ENCODE measurements at places on chromosomes 13 and 19.
A peak's percentile ranks its signal among the peaks of the same experiment; 100 is the strongest.

DNA sequence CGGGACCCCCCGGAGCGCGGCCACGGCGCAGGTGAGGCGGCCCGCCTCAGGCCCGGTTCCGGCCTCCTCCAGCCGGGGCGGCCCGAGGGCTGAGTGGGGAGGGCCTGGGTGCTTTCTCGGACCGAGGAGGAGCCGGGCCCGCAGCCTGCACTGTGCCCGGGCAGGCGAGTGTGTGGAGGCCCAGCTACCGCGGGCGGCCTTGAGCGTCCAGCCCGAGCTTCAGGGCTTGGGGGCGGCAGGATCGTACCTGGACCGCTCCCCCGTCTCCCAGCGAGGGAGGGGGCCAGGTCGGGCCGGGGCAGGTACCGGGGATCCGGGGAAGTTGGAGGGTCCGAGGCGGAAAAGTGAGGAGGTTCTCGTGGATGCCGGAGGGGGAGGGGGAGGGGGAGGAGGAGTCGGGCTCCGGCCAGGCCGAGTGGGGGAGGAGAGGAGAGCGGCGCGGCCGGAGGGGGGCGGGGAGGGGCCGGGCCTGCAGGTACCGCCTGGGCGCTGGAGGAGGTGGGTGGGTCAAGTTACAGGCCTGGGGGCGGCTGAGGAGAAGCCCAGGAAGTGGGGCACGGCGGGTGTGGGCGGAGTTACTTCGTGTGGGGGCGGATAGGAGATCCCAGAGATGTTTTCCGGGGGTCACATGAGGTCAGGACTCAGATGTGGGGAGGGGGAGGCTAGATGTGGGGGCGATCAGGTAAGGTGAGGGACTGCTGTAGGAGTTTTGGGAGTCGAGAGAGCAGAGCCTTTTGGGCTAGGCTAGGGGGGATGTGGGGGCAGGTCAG, 545 bp downstream of the NACC1 start:
- DNase-seq = peak; percentile 57

- DNase-seq = no peak
Observed at GRCh38 chr13:59534806-59535205, 628.9 kb downstream of the DIAPH3 start.

- DNase-seq = no peak
Observed at GRCh38 chr13:32039528-32039927, 8.0 kb downstream of the FRY start.

DNA sequence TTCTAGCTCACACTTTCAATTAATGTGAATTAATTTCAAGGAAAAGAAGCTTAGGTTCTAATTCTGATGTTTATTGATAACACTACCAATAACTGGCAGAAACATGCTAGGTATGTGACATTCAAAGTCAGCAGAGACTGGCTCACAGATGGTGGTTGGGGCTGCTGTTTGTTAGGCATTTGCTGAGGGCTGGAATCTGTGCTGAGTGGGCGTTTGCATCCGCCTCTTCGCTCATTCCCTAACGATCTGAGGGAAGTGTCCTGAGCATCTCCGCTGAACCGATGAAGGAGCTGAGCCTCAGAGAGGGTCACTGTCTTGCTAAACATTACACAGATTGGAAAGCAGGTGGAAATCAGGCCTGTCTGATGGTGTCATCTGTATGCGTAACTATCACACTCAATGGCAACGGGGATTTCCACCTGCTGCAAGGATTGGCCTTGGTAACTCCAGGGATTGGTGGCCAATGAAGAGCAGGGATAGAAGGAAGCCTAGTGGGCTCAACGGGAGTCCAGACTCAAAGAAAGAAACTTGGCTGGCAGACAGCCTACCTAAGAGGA, 338.9 kb downstream of the TEX29 start:
- no peak for DNase-seq

DNA sequence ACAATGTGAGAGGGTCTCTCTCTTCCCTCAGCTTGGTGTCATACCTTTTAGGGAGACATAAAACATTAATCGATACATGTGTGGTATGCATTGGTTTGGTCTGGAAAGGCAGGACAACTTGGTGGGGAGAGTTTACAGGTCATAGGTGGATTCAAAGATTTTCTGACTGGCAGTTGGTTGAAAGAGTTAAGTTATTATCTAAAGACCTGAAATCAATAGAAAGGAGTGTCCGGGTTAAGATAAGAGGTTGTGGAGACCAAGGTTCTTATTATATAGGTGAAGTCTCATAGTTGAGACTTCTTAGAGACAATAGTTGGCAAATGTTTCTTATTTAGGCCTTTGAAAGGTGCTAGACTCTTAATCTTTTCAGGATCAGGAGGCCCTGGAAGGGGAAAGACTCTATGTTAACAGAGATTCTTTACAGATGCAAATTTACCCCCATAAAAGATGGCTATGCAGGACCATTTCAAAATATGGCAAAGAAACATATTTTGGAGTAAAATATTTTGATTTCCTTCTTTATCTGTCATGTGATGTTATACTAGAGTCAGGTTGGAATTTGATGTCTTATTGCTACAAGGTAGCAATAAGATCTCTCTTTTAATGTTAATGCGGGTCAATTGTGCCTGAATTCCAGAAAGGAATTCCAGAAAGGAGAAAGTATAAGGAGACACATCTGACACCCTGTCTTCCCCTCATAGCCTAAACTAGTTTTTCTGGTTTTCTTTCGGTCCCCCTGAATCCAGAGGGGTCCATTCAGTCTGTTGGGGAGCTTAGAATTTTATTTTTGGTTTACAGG, 59.2 kb upstream of the RCBTB2 start:
- no peak for DNase-seq

- no peak for DNase-seq
Observed at GRCh38 chr13:44140146-44140545, 233.5 kb upstream of the SERP2 start.

GRCh38 chr13:35474496-35475211, 1.8 kb downstream of the MAB21L1 start:
- peak; percentile 31 for DNase-seq

DNA sequence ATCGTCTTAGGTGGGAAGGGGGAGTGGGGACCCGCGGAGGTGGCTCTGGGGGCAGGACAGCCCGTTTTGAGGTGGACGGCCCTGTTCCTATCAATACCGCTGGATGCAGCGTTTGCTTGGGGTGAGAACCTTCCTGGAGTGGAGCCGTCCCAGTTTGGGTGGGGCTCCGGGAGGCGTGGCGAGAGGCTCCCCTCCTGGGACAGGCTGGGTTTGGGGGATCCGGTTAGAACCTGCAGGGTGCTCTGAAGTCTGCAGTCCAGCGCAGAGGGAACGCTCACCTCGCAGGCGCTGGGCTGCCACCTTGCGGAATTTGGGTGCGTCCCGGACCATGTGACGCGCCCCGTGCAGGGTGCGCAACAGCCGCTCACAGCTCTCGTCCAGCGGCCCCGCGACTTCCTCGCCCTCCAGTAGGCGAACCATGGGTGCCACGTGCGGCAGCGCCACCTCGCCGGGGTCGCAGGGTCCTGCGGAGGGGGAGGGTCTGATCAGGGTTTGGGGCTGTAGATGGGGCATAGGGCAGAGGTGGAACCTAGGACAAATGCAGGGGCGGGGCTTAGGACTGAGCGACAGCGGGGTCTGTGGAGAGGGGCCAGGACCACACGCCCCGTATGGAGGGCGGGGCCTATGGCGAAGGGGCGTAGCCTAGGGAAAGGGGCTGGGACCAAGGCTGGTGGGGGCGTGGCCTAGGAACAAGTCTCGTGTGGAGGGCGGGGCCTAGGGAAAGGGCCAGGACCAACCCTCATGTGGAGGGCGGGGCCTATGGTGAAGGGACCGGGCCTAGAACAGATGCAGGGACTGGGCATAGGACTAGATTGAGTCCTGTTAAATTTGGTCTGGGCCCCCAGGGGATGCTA, 13.8 kb downstream of the SH2D3A start:
- DNase-seq = peak; percentile 65

- DNase-seq = peak; percentile 85
Observed at GRCh38 chr19:49690656-49691242, at the start of gene CPT1C. Gene CPT1C (plus strand): TSS chr19:49691116. CDS start chr19:49692253, 1,137 bp downstream.

DNA sequence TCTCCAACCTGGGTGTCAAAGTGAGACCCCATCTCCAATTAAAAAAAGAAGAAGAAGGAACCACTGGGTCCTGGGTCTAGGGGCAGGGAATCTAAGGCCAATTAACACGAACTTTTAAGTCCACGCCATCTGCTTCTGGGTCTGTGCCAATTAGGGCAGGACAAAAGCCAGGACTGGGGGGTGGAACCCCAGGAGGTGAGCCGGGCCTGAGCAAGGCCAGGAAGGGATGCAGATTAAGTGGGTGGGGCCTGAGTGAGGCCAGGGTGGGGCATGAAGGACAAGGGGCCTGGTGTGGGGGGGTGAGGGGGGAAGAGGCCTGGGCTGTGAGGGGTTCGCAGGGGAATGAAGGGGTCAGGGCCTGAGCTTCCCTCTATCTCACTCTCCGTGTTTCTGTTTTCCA, 26.3 kb upstream of the ZNF83 start:
- no peak for DNase-seq

GRCh38 chr13:110421696-110422385, 114.8 kb downstream of the COL4A2 start:
- peak; percentile 94 for DNase-seq

- no peak for DNase-seq
Observed at GRCh38 chr19:44777715-44778347, at the start of gene CBLC. Gene CBLC (plus strand): TSS chr19:44777890. CDS start chr19:44777932, 42 bp downstream.

DNA sequence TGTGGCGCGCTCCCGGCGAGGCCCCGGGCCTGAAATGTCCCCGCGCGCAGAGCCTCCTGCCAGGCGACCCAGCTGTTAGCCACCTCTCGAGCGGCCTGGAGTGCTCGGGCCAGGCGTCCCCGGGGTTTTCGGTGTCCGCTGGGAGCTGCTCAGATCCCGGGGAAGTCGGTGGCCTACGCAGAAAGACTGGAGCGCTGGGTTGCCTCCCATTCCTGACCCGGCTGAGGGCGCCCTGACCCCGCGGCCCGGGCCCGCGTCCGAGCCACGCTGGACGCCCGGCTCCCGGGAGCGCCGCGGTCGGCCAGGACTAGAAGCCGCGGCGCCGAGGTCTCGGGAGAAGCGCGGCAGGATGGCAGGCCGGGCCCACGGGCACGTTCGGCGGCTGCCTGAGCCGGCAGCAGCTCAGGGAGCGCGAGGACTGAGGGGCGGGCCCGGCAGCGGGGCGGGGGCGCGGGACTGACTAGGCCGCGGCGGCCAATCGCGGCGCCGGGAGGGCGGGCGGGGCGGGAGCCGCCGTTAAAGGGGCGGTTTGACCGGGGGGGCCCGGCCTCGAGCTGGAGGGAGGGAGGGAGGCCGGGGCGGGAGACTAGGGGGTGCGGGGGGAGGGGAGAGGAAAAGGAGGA, 1.3 kb upstream of the ZIC2 start:
- DNase-seq = peak; percentile 66

- no peak for DNase-seq
Observed at GRCh38 chr19:31310432-31311133, 38.7 kb downstream of the TSHZ3 start.

DNA sequence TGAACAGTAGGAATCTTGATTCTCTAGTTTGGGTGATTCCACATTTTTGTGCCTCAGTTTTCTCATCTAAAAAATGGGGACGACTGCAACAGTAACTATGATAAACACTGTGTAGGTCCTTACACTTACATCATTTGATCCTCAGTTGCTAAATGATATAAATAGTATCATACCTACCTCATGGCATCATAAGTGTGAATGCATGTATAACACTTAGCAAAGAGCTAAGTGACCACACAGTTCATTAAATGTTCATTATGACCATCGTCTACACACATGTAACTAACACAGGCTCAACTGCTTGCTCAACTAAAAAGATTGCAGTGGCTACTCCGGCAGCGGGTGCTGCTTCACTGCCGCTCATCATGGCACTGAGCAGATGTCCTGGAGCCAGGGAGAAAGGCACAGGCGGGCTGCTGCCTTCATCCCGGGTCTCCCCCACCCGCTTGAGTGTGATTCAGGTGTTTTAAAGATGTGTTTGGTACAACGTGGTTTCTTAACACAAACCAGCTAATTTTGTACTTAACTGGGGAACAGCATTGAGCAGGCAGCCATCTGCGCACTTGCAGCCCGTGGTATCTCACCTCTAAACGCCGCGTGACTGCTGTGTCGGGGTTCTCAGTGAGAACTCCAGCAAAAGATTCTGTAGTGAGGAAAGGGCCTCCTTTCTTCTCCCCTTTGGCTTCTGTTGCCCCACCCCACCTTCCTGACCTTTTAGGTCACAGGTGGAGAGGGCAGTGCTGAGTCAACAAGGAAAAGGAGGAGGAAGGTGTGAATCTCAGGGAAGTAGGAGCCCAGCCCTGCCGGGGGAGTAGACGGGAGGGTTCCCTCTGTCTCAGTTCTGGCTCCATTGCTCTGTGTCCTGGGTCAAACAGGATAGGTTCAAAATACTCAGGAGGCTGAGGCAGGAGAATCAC, 11.7 kb upstream of the ACTN4 start:
- no peak for DNase-seq

DNA sequence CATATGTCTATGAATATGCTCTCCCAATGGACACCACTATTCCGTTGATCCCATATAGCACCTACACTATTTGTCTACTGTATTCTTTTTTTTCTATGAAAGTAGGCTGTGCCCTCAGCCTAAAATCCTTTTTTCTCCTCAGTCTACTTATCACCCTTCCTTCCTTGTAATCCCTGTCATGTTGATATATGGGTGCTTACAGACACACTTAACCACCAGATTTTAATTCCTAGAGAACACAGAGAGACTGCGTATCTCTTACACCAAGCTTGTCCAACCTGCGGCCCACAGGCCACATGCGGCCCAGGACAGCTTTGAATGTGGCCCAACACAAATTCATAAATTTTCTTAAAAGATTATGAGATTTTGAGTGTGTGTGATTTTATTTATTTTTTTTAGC, 101.1 kb downstream of the ZAR1L start:
- no peak for DNase-seq

DNA sequence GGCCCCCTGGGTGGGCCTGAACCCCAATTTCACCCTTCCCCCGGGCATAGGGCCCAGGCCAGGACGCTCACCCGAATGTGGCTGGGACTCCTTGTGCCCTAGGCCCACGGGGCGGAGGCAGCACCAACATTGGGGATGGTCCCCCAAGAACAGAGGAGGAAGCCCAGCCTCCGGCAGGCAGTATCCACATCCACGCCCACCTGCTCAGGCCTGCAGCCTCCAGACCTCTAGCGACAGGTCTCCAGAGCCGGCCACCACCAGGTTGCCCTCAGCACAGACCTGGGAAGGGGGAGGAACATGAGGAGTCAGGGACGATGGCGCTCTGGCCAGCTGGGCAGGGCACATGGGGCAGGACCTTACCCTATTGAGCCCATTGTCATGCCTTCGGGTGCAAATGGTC, 1.2 kb downstream of the GNG14 start:
- no peak for DNase-seq

DNA sequence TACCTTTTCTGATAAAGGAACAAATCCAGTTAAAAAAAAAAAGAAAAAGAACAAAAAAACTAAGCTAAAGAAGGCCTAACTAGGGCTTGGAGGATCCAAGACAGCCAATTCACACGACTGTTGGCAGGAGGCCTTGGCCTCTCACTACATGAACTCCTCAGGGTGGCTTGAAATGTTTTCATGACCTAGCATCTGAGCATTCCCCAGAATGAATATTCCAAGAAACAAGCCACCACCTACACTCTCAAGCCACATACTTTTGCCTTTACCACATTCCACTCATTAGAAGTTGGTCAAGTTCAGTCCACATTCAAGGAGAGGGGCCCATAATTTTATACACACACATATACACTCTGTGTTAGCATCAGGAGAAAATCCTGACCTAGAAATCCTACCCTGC, 97.6 kb upstream of the SIAH3 start:
- peak; percentile 26 for DNase-seq

Measured in fibroblast of skin of right biceps (primary cell).